Lower leg skin (tissue), 4 donors: ENCODE measurements at places on chromosomes 5 and 9.

DNA sequence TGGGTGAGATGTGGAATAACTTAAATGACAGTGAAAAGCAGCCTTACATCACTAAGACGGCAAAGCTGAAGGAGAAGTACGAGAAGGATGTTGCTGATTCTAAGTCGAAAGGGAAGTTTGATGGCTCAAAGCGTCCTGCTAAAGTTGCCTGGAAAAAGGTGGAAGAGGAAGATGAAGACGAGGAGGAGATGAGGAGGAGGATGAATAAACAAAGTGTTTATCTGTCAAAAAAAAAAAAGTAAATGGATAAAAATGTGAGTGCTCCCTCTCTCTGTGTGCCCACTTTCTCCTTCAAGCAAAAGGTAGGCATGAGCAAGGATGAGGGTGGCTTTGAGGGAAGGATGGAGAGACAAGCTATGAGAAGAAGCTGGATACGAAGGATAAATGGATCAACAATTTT is 4.2 kb upstream of the CANX start:
- no peak for DNase-seq

DNA sequence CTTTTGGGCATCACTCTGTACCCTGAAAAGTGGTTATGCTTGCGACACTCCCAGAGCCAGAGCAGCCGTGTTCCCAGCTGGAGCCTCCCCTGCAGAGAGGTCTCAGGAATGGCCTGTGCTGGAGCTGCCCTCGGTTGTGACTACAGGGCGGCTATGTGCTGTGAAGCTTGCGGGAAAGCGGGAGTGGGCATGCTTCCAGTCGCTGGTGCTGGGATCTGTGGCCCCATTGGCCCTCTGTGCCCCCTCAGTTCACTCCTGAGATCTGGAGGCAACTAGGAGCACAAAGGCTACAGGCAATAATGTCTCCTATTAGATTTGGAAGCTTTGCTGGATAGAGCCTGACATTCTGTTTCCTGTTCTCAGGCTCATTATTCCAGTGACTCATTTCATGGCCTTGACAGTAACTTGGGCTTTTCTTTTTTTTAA is 56.9 kb downstream of the GPR107 start:
- DNase-seq = no peak

DNA sequence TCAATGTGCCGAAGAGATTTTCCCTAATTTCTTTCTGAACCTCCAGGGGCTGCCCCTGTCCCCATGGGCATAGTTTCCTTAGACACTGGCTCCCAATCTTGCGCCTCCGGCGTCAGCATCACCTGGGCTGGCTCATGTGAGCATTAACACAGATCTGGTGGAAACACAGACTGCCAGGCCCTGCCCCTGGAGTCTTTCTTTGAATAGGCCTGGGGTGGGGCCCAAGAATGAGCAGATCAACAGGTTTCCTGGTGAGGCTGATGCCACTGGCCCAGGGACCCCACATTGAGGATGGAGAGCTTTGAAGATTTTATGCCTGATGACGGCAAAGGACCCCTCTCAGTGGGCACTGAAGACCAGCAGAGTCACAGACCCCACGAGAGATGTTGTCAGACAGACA is 60.8 kb downstream of the ANKRD33B start:
- DNase-seq = no peak

GRCh38 chr9:357560-357959 is 142.9 kb downstream of the DOCK8 start:
- DNase-seq = no peak

- no peak for DNase-seq
Observed at GRCh38 chr5:154196955-154197652, 6.6 kb downstream of the GALNT10 start.

GRCh38 chr9:114200721-114201300 is 45.5 kb downstream of the COL27A1 start:
- DNase-seq = no peak

GRCh38 chr9:127219520-127219919 is 45.1 kb upstream of the GARNL3 start:
- no peak for DNase-seq

- DNase-seq = no peak
Observed at GRCh38 chr9:136525841-136526499, 19.9 kb downstream of the NOTCH1 start.

- no peak for DNase-seq
Observed at GRCh38 chr9:94300470-94301301, 27.8 kb downstream of the NUTM2F start.

DNA sequence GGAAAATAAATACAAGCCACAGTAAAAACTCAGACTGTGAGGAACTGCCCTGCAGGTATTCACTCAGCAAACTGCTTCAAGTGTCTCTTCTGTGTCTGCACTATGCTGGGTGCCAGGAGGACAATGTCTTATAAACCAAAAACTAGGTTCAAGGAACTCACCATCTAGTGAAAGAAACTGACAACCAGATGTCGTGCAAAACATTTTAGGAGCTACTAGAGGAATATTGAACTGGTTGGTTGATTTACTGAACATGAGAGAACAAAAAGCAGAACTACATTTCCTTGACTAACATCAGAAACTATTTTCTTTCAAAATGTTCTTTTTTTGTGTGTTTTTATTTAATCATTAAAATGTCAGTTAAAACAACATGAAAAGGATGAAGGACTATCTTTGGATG is 35.2 kb downstream of the ZNF366 start:
- DNase-seq = no peak

- no peak for DNase-seq
Observed at GRCh38 chr5:59660737-59661136, 232.8 kb downstream of the PDE4D start.

- no peak for DNase-seq
Observed at GRCh38 chr9:103104101-103104500, 109.0 kb downstream of the CYLC2 start.

DNA sequence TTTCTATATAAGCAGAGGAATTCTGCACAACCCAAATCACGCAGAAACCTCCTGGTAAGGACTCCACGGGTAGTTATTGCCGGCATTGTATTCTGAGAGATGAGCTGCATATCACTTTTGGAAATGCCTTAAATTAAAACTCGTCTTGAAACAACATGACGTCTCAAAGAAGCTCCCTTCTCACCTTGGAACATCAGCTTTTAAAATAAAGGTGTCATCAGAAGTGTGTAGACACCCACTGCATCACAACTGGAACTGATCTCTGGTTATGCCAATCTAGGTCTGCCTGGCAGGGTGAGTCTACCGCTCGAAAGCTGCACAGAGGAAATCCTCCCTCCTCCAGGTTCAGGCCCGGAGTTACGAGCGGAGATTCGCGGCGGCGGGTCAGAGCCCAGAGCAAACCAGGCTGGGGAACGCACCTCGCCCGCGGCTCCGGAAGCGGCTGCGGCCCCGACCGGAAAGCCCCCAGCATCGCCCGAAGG is 974 bp upstream of the SLC12A2 start:
- DNase-seq = no peak

- no peak for DNase-seq
Observed at GRCh38 chr9:129072171-129072570, 8.7 kb upstream of the DOLPP1 start.

DNA sequence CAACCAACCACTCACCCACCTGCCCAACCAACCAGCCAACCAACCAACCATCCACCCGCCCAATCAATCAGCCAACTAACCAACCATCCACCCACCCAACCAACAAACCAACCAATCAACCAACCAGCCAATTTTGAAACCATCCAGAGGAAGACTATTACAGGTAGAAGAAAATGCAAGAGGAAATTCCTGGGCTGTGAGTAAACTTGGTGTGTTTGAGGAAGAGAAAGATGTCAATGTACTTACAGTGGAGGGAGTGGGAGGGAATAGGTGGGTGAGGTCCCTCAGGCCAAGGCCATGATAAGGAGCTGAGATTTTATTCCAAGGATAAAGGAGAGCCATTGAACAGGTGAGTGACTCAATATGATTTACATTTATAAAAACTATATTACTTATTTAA is 30.4 kb downstream of the C9orf57 start:
- no peak for DNase-seq

GRCh38 chr5:132253452-132254320 is 3.8 kb upstream of the PDLIM4 start:
- DNase-seq = no peak

DNA sequence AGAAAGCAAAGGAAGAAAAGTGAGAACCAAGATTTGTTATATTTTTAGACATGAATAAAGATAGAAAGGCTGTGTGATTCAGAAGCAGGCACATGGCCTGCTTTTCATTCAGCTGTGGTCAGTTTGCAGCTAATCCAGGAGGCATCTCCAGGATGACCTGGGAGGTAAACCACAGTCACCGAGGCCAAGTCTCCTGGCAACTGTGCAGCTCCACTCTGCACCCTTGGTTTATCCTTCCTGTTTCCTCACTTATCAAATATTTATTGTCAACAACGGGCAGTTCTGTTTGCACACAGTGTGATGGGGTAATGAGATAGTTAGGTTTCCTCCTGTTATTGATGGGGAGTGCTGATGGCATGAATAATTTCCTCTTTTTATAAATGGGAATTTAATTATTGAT is 243.0 kb downstream of the PSAT1 start:
- no peak for DNase-seq

DNA sequence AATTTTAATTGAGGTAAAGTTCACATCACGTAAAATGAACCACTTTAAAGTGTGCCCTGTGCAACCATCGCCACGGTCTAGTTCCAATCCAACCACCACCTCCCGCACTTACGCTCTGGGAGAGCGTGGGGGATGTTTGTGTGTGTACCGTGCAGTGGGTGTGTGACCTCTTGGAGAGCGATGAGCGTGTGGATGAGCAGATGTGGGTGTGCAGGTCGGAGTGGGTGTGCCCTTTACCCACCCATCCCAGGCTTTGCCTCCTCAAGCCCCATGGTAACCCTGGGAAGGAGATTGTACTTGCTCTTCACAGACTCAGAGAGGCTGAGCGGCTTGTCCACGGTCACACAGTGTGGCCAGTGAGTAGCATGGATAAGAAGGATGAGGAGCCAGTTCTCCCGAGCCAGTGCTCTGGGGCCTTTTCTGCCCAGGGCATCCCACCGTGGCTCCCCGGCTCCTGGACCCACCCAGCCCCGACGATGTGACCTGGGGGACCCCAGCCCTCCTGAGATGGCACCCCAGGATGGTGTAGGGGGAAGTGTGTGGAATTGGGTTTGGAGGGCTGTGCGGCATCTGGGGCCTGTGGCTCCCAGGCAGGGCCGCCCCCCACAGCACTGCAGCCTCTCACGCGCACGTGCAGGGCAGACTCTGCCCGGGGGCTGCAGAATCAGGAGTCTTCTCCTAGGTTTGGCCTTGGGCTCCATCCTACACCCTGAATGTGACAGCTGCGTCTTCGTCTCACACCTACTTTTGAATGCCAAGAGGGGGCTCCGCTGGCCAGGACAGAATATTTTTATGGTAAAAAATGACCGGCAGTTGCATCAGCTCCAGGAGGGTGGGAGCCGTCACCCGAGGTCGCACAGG is 13.6 kb downstream of the LHX3 start:
- DNase-seq = no peak

GRCh38 chr9:18905883-18906629 is 127.0 kb downstream of the SAXO1 start:
- DNase-seq = no peak

DNA sequence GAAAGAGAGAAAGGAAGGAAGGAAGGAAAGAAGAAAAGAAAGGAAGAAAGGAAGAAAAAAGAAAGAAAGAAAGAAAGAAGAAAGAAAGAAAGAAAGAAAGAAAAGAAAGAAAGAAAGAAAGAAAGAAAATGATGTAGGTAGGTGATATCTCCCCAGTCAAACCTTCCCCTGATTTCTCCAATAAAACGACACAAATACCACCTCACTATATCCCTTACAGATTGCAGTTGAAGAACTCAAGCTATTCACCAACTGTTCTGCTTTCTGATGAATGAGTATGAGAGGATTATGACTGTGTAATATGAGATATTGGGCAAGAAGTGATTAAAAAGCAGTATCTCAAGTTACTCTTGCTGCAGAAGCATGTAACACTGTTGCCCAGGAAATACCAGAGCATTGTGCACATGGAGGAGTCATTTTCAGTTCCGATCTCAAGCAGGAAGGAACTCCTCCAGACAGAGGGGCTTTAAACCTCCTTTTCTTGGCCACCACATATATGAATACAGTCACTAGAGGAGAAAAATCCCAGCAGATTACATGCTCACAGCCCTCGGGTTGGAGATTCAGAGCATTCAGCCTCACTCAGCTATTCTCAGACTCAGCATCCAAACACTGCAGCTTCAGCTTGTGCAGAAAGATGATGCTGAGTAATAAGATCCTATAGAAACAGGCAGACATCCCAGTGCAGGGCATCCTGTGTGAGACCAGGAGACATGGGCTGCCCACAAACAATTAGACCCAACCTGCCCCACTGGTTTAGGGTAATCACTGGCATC is 61.4 kb downstream of the UGCG start:
- DNase-seq = no peak
